Stimulated activated CD4-positive, alpha-beta T cell treated with anti-CD3 and anti-CD28 coated beads, Interleukin-15, amount 100 ng/mL, for 1 hour (primary cell): ENCODE measurements at places on chromosomes 13 and 19.

GRCh38 chr19:48784527-48784926 is 26.3 kb downstream of the BCAT2 start:
- no peak for DNase-seq

DNA sequence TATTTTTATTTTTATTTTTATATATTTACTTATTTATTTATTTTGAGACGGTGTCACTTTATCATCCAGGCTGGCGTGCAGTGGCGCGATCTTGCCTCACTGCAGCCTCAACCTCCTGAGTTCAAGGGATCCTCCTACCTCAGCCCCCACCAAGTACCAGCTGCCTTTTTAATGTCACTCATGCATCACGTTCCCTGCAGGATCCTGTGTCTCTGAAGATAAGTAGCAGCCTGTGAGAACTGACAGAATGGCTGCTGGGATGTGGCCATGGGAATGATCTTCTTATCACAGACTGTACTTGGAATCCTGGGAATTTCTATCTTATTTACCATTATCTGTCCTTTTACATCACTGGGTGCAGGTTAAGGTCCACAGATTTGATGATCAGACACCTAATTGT is 9.2 kb upstream of the ZNF761 start:
- DNase-seq, result no peak

DNA sequence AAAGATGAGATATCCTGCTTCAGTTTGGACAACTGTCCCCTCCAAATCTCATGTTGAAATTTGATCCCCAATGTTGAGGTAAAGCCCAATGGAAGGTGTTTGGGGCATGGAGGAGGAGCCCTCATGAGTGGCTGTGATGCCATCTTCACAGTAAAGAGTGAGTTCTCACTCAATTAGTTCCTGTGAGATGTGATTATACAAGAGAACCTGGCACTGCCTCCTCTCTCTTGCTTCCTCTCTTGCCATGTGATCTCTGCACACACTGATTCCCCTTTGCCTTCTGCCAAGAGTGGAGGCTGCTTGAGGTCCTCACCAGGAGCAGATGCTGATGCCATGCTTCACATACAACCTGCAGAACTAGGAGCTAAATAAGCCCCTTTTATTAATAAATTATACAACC is 86.9 kb downstream of the HSPH1 start:
- DNase-seq, result no peak

- no peak for DNase-seq
Observed at GRCh38 chr19:58364146-58364545, 1.6 kb upstream of the ZNF497 start.

DNA sequence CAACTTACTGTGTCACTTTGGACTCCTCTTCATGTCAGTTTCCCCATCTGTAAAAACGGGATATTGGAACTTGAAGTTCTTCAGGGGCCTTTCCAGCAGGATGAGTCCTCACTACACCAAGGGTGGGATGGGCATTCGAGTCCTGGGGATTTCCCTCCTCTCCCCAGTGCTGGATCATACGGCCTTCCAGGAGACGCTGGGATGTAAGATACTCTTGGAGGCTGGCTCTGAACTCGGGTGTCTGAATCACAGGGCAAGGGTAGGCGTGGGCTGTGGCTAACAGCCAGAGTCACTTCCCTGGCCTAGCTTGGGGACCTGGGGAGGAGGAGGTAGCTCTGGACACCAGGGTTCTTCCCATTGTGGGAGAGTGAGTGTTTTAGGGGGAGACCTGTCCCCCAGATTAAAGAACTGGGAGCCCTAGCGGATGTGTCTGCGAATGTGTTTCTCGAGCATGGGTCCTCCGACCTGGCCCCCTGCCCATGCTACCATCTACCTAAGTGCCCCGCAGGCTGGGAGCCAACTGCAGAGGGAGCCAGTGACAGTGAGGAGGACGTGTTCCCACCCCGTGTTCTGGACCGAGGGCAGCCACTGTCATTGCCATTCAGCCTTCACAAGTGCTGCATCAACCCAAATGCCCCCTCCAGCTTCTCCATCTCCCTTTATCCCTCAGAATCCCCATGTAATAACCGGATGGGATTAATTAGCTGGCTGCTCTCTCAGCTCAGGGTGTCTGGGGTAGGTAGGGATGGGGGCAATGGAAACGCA is 2.4 kb upstream of the CYTH2 start:
- DNase-seq, result no peak

DNA sequence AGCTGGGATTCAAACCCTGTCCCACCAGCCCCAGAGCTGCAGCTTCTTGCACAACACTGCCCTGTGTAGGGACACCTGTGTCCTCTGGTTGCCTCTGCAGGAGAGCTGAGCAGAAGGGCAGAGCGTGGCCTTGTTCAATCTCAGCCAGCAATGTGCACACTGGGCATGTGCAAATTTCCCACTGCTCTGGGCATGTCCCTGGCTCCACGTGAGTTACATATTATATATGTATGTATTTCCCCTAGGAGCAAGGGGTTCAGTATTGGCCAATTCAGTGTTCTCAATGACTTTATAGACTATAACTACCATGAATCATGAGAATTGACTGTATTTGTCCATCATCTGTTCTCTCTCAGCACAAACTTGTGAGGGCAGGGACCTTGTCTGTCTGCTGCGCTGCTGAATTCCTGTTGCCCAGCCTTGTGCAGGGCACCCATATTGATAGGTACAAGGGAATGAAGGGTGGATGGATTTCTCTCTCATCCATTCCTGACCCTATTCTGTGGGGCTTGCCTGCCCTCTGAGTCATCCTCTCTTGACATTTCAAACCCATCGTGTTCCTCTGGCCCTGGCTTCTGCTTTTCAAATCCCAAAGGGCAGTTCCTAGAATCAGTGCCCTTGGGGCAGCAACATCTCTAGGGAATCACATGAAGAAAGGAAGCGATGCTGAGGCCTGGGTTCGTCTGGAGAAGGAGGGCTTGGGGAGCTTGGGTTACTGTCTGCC is 69.7 kb downstream of the ERICH6B start:
- DNase-seq, result no peak

GRCh38 chr13:98242403-98242802 is 65.3 kb upstream of the RNF113B start:
- no peak for DNase-seq

- peak; percentile 99 for DNase-seq
Observed at GRCh38 chr19:14689598-14690503, at the start of gene ZNF333. ZNF333 (plus strand) TSS chr19:14690048; CDS start chr19:14693492, 3,444 bp downstream.
